Mesothelial cell of epicardium (in vitro differentiated cells): ENCODE measurements at places on chromosomes 6 and 20.

DNA sequence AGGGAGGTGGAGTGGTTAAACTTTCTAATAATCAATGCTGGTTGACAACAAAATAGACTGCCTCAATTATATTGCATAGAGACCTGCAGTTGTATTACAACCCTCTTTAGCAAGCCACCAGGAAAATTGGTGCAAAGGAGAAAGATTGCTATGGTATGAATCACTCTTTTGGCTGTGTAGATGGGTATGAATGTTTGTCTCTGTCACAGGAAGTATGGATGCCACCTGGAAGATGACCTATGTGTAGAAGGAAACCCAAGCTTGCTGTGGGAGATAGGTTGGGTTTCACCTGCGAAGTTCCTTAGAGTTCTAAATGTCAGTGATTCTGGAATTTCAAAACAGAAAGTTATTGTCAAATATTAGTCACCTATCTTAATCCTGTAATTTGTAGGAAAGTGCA, 134.6 kb downstream of the SOBP start:
- H3K4me1 ChIP-seq, result peaks cover 5% of the 10 kb centered on the region
- peaks cover 3% of the 10 kb centered on the region for H3K27me3 ChIP-seq
- H3K4me3 ChIP-seq, result no peak overlapping the region
- no peak overlapping the region for H3K27ac ChIP-seq
- no peaks in the 10 kb centered on the region for H3K36me3 ChIP-seq

DNA sequence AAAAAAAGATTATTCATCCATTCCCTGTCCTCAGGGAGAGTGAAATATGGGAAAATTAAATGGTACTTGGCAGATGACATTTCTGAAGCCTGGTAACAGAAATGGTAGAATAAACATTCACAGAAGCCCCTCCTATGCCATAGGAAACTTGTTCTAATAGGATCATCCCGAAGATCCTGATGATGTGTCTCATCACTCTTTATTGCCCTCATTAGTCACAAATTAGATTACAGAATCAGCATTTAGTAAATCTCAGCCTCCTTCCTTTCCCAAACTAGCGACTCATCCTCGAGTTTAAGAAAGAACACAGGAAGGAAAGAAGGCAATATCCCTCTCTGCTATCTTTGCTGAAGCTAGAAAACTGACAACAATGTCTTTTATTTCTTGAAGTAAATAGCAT, 154.4 kb downstream of the TMEM200A start:
- no peak overlapping the region for H3K27ac ChIP-seq
- H3K27me3 ChIP-seq, result no peaks in the 10 kb centered on the region
- no peaks in the 10 kb centered on the region for H3K36me3 ChIP-seq
- no peaks in the 10 kb centered on the region for H3K4me1 ChIP-seq
- DNase-seq, result no peak

DNA sequence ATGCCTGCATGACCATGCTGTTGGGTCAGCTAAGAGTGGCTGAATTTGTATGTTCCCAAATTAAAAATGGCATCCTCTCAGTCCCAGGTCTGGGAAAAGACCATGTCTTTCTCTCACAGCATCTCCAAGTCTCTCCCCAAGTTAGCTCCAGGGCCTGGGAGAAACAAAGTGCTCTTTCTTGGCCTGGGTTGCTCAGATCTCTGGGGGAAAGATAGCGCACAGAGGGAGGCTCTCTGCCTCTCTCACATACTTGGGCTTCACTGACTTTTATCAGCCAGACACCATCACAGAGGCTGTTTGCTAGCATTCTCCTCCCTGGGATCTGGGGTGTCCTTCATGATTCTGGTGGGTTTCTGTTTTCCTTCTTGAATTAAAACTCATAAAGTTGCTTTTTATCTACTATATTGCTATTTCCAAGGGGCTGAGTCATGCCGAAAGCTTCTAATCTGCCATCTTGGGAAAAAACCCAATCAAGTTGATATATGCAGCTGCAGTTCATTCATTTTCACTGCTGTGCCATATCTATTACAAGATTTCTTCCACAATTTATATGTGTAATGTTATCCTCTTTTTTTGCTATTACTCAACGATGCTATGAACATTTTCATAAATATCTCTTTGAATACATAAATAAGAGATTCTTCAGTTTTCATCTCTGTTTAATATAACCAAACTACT, 190.2 kb downstream of the MOXD1 start:
- peak overlapping the region; percentile 64 for H3K27ac ChIP-seq
- no peaks in the 10 kb centered on the region for H3K36me3 ChIP-seq
- H3K4me3 ChIP-seq, result no peak overlapping the region
- DNase-seq, result no peak

DNA sequence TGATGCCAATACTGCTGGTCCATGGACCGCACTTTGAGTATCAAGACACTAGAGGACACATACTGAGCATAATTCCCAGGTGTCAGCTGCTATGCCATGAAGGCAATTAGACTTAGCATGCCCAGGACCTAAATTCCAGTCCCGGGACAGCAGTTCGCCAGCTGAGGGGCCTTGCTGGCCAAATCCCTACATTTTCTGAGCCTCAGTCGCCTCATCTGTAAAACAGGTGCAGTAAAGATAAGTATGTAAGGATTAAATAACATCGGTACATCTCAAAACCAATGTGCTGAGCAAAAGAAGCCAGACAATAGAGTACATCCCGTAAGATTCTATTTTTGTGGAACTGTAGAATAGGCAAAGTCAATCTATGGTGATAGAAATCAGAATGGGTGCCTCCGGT, 1.0 kb downstream of the BFSP1 start:
- peaks cover 17% of the 10 kb centered on the region for H3K4me1 ChIP-seq
- H3K27ac ChIP-seq, result peak overlapping the region; percentile 26

- H3K4me3 ChIP-seq, result no peak overlapping the region
- no peak overlapping the region for H3K27ac ChIP-seq
- no peak for DNase-seq
- H3K36me3 ChIP-seq, result no peaks in the 10 kb centered on the region
- peaks cover 3% of the 10 kb centered on the region for H3K4me1 ChIP-seq
- H3K27me3 ChIP-seq, result no peaks in the 10 kb centered on the region
Observed at GRCh38 chr6:54361734-54362133, 53.5 kb downstream of the TINAG start.

DNA sequence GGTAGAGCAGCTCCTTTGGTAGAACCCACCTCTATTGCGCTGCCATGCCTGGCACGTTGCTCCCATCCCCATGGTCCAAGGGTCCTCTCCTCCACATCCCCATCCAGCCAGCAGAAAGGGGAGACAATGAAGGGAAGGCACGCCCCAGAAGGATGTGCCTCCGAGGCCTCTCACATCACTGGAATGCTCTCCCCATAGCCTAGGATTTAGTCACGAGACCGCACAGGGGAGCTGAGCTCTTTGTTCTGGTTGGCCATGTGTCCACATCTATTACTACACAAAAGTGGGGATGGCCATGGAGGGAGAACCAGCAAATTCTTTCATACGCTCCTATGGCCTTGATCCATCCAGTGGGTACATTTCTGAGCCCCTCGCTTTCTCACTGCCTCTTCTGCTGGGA, 60.5 kb upstream of the SALL4 start:
- no peak overlapping the region for H3K27ac ChIP-seq
- peaks cover 27% of the 10 kb centered on the region for H3K4me1 ChIP-seq
- no peak for DNase-seq
- H3K27me3 ChIP-seq, result no peaks in the 10 kb centered on the region
- no peak overlapping the region for H3K4me3 ChIP-seq

- H3K27ac ChIP-seq, result peak overlapping the region; percentile 67
- H3K4me1 ChIP-seq, result peaks cover 29% of the 10 kb centered on the region
- H3K27me3 ChIP-seq, result no peaks in the 10 kb centered on the region
- DNase-seq, result no peak
- H3K36me3 ChIP-seq, result peaks cover 5% of the 10 kb centered on the region
Observed at GRCh38 chr6:157455731-157456523, 74.9 kb downstream of the ZDHHC14 start.

- no peaks in the 10 kb centered on the region for H3K36me3 ChIP-seq
- H3K4me3 ChIP-seq, result no peak overlapping the region
- peaks cover 2% of the 10 kb centered on the region for H3K27me3 ChIP-seq
- H3K4me1 ChIP-seq, result peaks cover 2% of the 10 kb centered on the region
- H3K27ac ChIP-seq, result no peak overlapping the region
Observed at GRCh38 chr20:46703435-46703834, 6.0 kb upstream of the SLC2A10 start.

- H3K36me3 ChIP-seq, result no peaks in the 10 kb centered on the region
- H3K4me1 ChIP-seq, result peaks cover 5% of the 10 kb centered on the region
- peak; percentile 90 for DNase-seq
Observed at GRCh38 chr20:35994994-35995453, 26.6 kb downstream of the CNBD2 start.

DNA sequence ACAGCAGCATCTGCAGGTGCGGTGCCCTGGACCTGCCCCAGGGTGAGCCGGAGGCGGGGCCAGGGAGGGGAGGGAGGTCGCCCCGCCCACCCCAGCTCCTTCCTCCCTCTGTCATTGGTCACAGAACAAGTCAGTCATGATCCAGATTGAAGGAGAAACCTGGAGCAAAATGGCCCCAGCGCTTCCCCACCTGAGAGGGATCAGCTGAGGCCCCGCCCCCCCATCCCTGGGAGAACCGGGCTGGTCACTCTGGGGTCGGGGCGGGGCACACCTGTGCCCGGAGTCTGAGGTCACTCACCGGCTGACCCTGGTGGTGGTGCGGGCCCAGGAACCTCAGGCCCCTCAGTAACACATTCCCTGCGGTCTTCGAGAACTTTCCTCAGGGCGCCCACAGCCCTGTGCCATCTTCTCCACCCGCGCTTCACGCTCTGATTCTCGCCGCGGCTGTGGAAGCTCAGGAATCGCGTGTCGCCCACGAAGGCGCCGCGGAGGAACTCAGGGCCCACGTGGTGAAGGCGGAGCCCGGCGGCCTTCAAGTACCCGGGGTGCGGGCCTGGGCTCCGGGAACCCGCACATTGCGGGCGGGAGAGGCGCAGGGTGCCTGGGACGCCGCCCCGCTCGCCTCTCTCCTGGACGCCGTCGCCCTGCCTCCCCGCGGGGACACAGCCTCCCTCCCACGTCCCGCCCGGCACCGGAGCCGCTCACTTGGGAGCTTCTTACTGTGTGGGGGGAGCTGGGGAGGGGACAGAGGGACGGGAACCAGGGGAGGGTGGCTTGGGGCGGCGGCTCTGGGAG, 36.4 kb upstream of the HLA-C start:
- DNase-seq, result no peak
- peaks cover 43% of the 10 kb centered on the region for H3K27me3 ChIP-seq
- no peak overlapping the region for H3K4me3 ChIP-seq
- H3K4me1 ChIP-seq, result no peaks in the 10 kb centered on the region
- H3K36me3 ChIP-seq, result no peaks in the 10 kb centered on the region

DNA sequence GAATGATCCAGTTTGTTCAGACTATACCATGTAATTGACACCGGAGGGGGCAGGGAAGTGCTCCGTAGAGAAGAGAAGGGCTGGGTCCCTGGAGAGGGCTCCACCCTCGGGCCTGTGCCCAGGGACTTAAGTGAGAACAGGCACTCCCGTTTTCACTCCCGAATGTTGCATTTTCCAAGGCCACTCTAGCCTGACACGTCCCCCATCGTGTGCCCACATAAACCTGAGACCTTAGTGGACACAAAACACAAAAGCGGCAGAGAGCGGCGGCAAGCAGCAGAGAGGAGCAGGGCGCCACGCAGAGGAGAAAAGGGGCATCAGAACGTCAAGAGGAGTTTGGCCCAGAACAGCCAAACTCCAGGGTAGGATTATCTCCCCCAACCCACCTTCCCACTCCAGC, 1405.1 kb downstream of the GRIK2 start:
- DNase-seq, result no peak
- peaks cover 18% of the 10 kb centered on the region for H3K4me1 ChIP-seq
- no peaks in the 10 kb centered on the region for H3K36me3 ChIP-seq
- peak overlapping the region; percentile 59 for H3K4me3 ChIP-seq
